ENCODE measurements at places on chromosomes 5 and 9. TPM values are rescaled to one million over a fixed set of nuclear protein-coding genes. Genes with fewer than 3 reads are reported as not detected.

The IQGAP2 gene
- total RNA-seq = 8.6 TPM

GRCh38 chr5:25459082-25459481 is 814.3 kb upstream of the CDH10 start:
- no peaks in the 10 kb centered on the region for H3K4me1 ChIP-seq
- no peak for DNase-seq
- no peaks in the 10 kb centered on the region for H3K36me3 ChIP-seq
- H3K27me3 ChIP-seq = no peaks in the 10 kb centered on the region
- H3K4me3 ChIP-seq = no peak overlapping the region

DNA sequence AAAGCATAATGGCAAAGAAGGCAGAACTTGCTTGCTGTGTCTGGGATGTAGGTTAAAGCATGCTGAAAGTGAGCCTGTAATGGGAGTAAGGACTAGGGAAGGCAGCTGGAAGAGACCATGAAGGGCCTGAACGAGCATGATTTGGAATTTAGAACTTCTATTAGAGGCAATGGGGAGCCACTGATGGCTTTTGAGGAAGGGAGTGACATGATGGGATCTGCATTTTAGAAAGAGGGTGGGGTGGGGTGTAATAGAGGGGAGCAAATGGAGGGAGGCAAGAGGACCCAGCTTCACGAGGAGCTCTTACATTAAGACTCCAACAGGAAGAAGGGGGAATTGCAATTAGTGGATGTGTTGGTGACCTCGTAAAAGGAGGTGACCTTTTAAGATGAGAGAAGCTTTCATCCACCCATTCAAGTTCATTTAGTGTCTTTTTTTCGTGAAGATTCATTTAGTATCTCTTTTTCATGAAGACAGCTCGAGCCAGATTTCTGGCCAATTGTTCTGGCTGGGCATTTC is 13.6 kb upstream of the GABRP start:
- no peak overlapping the region for H3K27ac ChIP-seq
- no peak overlapping the region for H3K4me3 ChIP-seq
- no peaks in the 10 kb centered on the region for H3K4me1 ChIP-seq
- no peak for DNase-seq
- H3K27me3 ChIP-seq = no peaks in the 10 kb centered on the region

- no peaks in the 10 kb centered on the region for H3K36me3 ChIP-seq
- no peak overlapping the region for H3K4me3 ChIP-seq
- no peaks in the 10 kb centered on the region for H3K4me1 ChIP-seq
- H3K27me3 ChIP-seq = no peaks in the 10 kb centered on the region
- H3K27ac ChIP-seq = no peak overlapping the region
- no peak for DNase-seq
These were observed 140.6 kb upstream of the PUM3 start for GRCh38 chr9:2984491-2984890.

DNA sequence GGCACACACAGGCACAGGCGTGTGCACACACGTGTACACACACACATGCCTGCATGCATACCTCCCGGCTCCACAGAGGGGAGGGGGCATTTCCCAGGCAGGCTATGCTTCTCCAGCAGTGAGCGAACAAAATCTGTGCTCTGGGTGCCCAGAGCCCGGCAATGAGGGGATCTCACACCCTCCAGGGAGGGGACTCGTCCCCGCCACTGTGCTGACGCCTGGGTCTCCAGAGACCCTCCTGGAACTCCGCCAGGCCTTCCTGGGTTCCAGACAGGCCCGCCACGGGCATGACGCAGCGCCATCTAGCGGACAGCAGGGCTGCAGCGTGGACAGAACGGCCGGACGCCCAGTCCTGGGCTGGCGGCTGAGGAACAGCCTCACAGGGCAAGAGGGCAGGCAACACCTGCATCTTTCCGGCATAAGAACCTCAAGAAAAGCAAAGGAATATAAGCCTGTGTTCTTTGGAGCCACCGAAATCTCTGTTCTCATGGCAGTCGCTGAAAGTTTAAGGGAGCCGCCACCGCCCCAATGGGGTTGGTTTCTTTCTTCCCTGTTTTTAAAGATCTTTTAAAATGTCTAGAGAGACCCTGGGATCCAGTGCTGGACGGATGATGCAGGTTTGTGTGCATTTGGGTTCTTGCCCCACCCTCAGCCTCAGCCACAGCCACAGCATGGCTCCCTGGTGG is 135.6 kb upstream of the PPP1R26 start:
- no peak overlapping the region for H3K27ac ChIP-seq
- DNase-seq = no peak
- H3K4me3 ChIP-seq = no peak overlapping the region
- H3K4me1 ChIP-seq = peaks cover 7% of the 10 kb centered on the region
- H3K27me3 ChIP-seq = no peaks in the 10 kb centered on the region

- H3K27me3 ChIP-seq = no peaks in the 10 kb centered on the region
- no peak overlapping the region for H3K27ac ChIP-seq
- no peaks in the 10 kb centered on the region for H3K36me3 ChIP-seq
- no peak for DNase-seq
- H3K4me1 ChIP-seq = peaks cover 6% of the 10 kb centered on the region
These were observed 119.6 kb downstream of the SEMA6A start for GRCh38 chr5:116455061-116455460.

GRCh38 chr9:93007529-93008058 is 50.9 kb upstream of the SUSD3 start:
- peak; percentile 49 for DNase-seq
- no peak overlapping the region for H3K4me3 ChIP-seq
- no peak overlapping the region for H3K27ac ChIP-seq
- H3K27me3 ChIP-seq = no peaks in the 10 kb centered on the region
- H3K4me1 ChIP-seq = no peaks in the 10 kb centered on the region

- H3K36me3 ChIP-seq = no peaks in the 10 kb centered on the region
- H3K4me1 ChIP-seq = peaks cover 11% of the 10 kb centered on the region
- H3K27me3 ChIP-seq = no peaks in the 10 kb centered on the region
- DNase-seq = no peak
- H3K27ac ChIP-seq = no peak overlapping the region
These were observed 13.7 kb downstream of the OR1J1 start for GRCh38 chr9:122463828-122464632.

DNA sequence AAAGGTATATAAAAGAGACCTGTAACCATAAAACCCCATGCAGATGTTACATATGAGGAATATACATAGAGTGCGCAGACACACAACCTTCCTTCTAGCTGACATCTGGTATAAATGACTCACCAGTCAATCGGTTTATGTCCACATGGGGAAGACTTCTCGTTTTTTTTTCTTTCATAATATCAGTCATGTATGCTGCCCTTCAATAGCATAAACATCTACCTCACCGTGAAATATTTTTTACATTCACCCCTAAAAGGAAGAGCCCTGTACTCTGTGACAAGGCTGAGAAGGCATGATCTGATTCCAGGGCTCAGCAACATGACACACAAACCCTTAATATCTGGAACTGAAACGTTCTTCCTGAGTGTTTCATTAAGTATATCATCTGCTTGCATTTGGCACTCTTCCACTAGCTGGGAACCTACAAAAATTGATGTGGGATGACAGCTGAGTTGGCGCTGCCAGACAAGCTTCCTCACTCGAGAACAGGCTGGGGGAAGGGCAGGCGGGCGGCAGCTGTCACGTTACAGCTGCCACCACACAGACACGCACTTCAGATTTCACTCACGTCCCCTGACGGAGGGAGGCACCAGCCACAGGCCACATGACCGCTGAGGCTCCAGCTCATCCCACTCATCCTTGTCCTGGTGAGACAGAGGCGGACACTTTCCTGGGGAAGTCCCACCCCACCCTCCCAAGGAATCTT is 74.2 kb downstream of the SHB start:
- H3K27ac ChIP-seq = peak overlapping the region; percentile 42
- H3K4me3 ChIP-seq = peak overlapping the region; percentile 3
- H3K27me3 ChIP-seq = no peaks in the 10 kb centered on the region
- DNase-seq = no peak
- H3K36me3 ChIP-seq = no peaks in the 10 kb centered on the region

DNA sequence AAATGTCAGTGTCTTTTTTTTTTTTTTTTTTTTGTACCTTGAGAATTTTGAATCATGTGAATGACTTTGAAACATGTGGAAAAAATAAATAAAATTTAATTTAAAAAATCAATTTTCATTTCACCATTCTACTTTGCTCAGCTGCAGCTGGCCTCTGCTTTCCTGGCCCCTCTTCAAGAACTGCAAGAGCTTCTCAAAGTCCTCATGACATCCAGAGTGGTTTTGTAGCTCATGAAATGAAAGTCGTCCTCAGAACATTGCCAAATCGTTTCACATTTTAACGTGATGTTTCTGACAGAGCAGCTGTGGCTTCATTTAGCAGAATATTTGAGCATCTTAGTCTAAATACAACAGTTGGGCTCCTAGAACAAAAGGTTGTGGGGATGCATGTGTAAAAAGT is 47.9 kb upstream of the TMEM215 start:
- no peak for DNase-seq
- H3K4me1 ChIP-seq = no peaks in the 10 kb centered on the region
- no peak overlapping the region for H3K4me3 ChIP-seq
- H3K36me3 ChIP-seq = no peaks in the 10 kb centered on the region
- H3K27ac ChIP-seq = no peak overlapping the region
- no peaks in the 10 kb centered on the region for H3K27me3 ChIP-seq

DNA sequence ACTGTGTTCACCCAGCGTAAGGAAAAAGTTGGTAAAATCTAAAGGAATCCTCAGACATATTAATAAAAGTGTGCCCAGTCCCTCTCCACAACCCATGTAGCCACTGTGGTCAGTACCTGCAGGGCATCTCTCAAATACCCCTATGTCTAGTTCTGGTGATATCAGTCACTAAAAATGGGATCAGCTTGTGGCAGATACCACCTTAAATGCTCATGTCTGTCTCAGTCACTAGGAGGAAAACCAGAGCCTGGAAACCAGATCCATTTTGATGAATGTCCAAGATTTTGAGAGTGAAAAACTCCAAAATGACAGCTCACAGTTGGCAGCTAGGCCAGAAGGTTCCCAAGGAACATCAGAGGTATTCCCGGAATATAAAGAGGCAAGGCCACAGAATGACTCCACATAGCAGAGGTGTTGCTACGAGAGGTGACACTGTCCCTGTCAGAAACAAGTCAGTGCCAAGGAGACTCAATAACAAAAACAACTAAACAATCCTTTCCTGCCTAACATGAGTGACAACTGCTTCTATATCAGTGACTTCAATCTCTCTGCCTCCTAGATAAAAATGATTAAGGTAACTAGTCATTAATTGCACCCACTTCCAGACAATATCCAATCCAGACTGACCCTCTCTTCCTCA is 13.5 kb downstream of the PCAT7 start:
- no peak overlapping the region for H3K27ac ChIP-seq
- H3K27me3 ChIP-seq = no peaks in the 10 kb centered on the region
- H3K4me3 ChIP-seq = no peak overlapping the region

DNA sequence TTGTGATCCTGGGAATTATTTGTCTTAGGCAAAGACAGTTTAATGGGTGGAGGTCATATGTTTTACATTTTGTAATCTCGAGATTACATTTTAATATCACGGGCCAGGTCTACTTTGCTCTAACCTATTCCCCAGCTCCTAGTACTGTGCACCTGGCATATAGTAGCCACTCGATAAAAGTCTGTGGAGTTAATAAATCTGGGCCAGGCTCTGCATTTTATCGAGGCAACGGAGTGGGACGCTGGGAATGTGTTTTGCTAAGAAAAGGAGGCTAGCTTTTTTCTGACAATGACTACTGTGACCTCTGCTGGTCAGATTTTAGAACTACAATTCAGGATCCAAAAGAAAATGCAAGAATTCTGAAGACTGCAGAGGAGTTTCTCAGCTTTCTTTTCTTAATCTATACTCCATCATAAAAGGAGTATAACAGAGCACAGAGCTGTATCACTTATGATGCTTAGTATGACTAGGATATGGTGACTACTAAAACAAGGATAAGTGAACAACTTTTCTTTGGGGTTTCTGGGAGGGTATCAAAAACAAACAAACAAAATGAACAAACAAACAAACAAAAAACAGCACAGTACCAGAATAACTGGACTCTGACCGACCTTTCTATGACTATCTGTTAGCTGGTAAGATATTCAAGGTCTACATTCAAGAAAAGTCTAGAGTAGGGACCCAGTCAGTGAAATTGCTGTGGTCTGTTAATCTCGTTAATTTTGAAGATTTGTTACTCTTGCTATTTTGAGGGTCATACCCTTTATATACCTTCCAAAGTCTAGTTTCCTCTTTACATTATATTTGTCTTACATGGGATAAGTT is 46.1 kb upstream of the CER1 start:
- H3K27ac ChIP-seq = no peak overlapping the region
- H3K27me3 ChIP-seq = no peaks in the 10 kb centered on the region
- H3K4me1 ChIP-seq = no peaks in the 10 kb centered on the region
- no peak for DNase-seq
- H3K4me3 ChIP-seq = no peak overlapping the region
- H3K36me3 ChIP-seq = no peaks in the 10 kb centered on the region

GRCh38 chr5:91098541-91098940 is 284.6 kb downstream of the ARRDC3 start:
- H3K4me1 ChIP-seq = peaks cover 3% of the 10 kb centered on the region
- H3K27me3 ChIP-seq = no peaks in the 10 kb centered on the region
- H3K36me3 ChIP-seq = no peaks in the 10 kb centered on the region
- no peak overlapping the region for H3K27ac ChIP-seq
- DNase-seq = no peak

- H3K36me3 ChIP-seq = no peaks in the 10 kb centered on the region
- peak overlapping the region; percentile 23 for H3K4me3 ChIP-seq
- no peaks in the 10 kb centered on the region for H3K27me3 ChIP-seq
These were observed 39.0 kb downstream of the PRKACG start for GRCh38 chr9:68974901-68975300.

All from vagina (tissue), 2 donors.